Fibroblast of lung (primary cell): ENCODE measurements at places on chromosomes 1 and 21. TPM values are rescaled to one million over a fixed set of nuclear protein-coding genes. Genes with fewer than 3 reads are reported as not detected.

Gene MCOLN3
- 1.7 and 2.7 TPM in 2 replicates for polyA plus RNA-seq

Gene TOR1AIP2
- 59.4 and 78.9 TPM in 2 replicates for polyA plus RNA-seq

Gene BEST4
- 0.10 and 0.11 TPM in 2 replicates for polyA plus RNA-seq

- DNase-seq = no peak
Observed at GRCh38 chr1:52599236-52599635, 2.9 kb upstream of the GPX7 start.

DNA sequence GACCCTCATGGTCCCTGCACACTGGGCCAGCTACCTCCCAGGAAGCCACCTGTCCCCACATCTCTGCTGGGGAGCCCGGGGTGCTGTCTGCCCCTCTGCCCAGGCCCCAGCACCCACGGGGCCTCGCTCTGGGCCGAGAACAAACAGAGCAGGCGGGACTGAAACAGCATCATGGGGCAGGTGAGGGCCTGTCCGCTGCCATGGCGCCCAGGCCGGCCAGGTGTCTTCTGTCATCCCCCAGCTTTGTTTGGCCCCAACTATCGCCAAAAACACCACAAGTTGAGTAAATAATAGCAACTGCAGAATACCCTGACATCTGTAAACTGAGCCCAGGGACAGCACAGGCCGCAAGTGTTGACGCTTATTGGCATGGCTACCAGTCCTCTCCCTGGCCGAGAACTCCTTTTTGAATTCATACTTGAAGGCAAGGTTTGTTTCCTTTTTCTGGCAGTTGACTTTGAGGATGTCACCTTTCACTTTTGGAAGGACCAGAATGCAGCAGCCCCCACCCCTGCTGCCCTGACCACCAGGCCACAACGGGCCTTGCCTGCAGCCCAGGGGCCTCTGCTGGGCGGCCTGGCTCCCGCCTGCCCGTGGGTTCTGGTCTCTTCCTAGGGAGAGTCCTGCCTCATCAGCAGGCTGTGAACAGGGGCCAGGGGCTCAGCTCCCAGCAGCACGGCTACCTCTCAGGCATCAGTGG, 152.7 kb downstream of the CASZ1 start:
- DNase-seq = no peak

- DNase-seq = no peak
Observed at GRCh38 chr1:36151845-36152203, 2.5 kb upstream of the TRAPPC3 start.

GRCh38 chr1:205782627-205783432, 7.5 kb upstream of the RAB29 start:
- DNase-seq = no peak

- no peak for DNase-seq
Observed at GRCh38 chr1:12717301-12717838, 1.5 kb downstream of the AADACL3 start.

DNA sequence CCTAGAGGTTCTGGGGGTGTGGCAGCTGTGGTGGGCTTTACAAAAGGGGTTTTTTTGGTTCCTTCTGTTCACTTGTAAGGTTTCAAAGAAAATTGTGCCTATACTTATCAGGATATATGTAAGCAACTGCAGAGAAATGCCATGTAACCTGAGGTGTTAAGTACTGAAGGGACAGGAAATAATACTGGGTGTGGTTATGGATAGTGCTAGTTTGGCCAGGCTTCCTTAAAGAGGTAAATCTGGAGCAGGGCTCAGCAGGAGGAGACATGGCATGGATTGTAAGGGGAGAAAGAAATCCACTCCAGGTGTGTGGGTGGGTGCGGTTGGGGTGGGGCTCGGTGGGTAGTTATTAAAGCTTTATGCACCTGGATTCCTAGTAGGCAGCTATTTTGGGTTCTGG, 28.3 kb downstream of the KIRREL1 start:
- no peak for DNase-seq

DNA sequence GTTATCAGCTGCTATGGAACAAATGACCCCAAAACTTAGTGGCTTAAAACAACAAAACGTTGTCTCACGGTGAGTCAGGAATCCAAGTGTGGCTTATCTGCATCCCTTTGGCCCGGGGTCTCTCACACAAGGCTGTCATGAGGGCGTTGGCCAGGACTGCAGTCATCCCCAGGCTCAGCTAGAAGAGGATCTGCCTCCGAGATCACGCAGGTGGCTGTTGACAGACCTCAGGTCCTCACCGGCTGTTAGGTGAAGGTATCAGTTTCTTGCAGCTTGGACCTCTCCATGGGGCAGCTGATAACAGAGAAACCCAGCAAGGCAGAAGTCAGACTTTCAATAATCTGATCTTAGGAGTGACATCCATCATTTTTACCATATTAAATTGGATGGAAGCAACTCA, 52.7 kb upstream of the SYT6 start:
- DNase-seq = no peak

DNA sequence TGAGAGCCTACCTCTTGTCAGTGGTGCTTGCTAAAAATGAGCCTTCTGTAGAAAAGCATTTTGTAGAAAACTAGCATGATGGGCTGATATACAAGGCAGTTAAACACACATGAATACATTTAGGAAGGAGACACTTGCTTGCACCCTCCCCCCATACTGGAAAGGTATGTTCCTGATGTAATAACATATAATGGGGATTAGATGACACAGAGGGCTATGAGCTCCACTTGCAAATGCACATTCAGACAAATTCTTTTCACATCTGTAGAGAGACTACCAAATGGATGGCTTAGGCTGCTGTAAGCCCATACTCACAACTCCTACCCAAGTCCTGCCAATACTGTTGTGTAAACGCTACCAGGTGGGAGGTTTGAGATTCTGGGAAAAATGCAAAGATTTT, 634.0 kb downstream of the SMYD3 start:
- no peak for DNase-seq
